ENCODE measurements at places on chromosomes 3 and 15.

- DNase-seq, result no peak
Observed at GRCh38 chr3:185084402-185084801, 68.5 kb downstream of the C3orf70 start.

- no peak for DNase-seq
Observed at GRCh38 chr15:26453914-26454313, 319.0 kb downstream of the GABRB3 start.

- DNase-seq, result no peak
Observed at GRCh38 chr3:181955566-181955965, 243.8 kb downstream of the SOX2 start.

GRCh38 chr3:30578479-30578878 is 27.9 kb upstream of the TGFBR2 start:
- no peak for DNase-seq

DNA sequence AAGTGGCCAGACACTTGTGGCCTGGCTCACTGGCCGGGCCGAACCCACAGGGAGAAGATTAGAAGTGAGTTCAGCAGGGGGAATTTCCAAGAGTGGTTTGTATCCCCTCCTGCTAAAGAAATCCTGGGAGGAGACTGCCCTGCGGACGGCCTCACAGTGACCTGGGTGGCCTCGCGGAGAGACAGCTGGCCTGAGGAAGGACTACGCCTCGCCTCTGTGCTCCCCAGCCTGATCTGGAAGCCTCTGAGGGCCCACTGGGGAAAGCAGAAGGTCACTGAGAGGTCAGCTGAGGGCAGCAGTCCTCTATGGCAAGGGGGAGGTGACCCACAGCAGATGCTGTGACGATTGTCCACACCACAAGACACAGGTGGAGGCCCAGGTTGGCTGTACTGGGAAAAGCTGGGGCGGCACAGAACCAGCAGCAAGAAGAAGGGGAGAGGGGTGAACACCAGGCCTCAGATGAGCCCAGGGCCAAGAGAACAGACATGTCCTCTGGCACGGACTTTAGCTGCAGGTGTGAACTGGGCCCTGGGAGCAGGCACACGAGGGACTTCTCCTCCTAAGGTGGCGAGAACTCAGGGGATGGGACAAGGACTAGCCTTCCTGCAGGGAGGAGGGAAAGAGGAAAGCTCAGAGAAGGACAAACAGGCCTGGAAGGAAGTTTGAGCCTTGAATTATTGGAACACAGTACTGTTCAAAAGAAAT is 37.2 kb upstream of the DLG1 start:
- no peak for DNase-seq

GRCh38 chr15:51379390-51379789 is 37.9 kb downstream of the GLDN start:
- DNase-seq, result no peak

DNA sequence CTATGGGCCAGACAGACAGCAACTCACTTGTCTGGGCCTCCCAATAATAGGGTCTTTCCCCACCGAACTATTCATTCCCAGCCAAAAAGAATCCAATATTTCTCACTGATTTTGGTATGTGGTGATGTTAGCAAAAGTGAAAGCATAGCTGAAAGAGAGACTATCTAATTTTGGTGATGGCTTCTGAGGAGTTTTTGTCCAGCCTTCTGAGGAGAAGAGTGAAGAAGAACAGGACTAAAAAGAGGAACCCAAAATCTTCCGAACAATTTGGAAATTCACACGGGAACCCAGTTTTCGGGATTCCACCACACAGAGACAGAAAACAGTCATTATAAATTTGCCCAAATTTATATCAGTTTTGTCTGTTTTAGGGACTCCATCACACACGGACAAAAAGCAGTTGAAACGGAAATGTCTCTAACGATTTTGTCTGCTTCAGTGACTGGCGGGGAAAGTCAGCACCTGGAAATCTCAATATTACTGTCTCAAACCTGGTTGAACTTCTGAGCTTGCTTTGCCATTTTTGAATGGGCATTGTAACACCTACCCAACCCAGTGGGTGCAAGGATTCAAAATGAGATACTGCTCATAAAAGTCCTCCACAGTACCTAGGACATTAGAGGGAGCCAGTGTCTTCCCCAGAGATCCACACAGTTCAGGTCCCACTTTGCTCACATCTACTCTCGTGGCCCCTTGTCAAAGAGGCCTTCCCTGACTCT is 9.1 kb downstream of the CD80 start:
- peak; percentile 13 for DNase-seq

DNA sequence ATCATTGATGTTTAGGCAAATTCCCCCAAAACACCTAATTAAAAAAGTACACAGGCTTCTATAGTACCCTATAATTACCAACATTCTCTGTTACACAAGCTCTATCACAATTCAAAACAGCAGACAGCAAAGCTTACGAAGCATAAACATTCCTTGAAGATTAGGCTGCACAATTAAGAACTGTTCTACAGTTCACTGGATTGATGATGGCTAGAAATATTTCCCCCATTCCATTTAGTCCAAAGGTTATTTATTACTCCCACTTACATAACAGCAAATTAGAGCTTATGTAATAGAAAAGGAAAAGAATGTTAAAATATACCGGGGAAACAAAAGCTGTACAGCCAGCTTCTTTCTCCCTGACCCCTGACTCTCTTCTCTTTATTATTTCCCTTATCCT is 49.3 kb downstream of the UACA start:
- peak; percentile 13 for DNase-seq

DNA sequence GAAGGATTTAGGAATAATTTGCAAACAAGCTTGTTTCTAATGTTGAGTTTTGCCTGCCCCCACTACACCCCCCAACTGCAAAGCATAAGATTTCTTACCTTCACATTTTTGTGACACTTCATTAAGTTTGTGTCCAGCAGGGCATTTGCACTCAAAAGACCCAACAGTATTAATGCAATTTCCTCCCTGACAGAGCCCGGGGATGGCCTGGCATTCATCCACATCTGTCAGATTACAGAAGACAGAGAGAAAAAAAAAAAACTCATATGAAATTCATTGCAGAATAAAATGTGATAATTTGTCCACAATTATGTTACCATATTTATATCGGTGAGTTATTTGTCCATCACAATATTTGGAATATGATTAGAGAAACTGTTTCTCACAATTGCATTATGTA is 111.5 kb downstream of the FBN1 start:
- DNase-seq, result no peak

- no peak for DNase-seq
Observed at GRCh38 chr3:113285741-113286140, 74.4 kb downstream of the BOC start.

- peak; percentile 71 for DNase-seq
Observed at GRCh38 chr3:11438646-11439045, 166.4 kb downstream of the ATG7 start.

- no peak for DNase-seq
Observed at GRCh38 chr3:9279966-9280365, 30.5 kb upstream of the SRGAP3 start.

- no peak for DNase-seq
Observed at GRCh38 chr3:64813326-64813725, 125.5 kb upstream of the ADAMTS9 start.

DNA sequence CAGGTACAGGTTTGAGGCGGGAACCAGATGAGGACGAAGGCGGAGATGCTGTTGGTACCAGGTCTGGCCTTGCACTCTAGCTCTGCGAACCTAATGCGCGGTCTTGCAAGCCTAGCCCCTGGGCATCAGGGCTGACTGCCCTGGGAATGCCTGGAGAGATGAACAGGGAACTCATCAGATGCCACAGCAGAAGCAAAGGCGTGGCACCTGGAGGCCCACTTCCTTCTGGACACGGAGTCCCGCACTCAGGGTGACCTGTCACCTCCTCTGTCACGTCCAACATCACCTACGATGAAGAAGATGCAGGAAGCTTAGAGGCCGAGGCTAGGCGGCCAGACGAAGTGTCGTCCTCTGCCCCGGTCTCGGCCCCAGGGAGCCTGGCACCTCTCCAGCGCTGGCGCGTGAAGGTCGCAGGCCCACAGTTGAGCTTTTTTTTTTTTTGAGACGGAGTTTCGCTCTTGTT is 9.4 kb downstream of the RPLP1 start:
- DNase-seq, result no peak

DNA sequence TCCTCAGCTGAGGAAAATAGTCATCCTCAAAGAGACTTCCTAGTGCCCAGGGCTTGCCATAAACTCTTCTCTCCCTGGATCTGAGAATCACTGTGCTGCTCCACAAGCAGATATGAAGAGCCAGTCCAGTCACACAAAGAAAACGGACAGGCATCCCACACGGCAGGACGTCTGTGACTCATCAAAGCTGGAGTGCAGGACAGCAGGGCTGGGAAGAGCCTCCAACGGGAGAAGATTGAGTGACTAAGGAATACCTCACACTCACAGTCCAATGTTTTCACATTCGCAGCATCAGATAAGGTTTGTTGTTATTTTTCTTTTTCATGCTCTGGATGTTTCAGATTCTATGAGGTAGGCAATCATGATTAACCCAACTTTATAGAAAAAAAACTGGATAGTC is 57.8 kb downstream of the NEK10 start:
- peak; percentile 86 for DNase-seq

GRCh38 chr3:114994554-114995341 is 152.3 kb downstream of the ZBTB20 start:
- DNase-seq, result no peak

- DNase-seq, result peak; percentile 56
Observed at GRCh38 chr3:46923559-46924350, 46.2 kb downstream of the PTH1R start.

- DNase-seq, result no peak
Observed at GRCh38 chr15:66591322-66591862, 25.6 kb upstream of the LCTL start.

GRCh38 chr15:62059108-62059815 is 985 bp downstream of the VPS13C start:
- no peak for DNase-seq

GRCh38 chr15:68550498-68551295 is 28.1 kb upstream of the CORO2B start:
- DNase-seq, result peak; percentile 58

- no peak for DNase-seq
Observed at GRCh38 chr3:57545636-57546268, 1.6 kb upstream of the DNAH12 start.

GRCh38 chr3:98246142-98246541 is 17.9 kb upstream of the OR5H6 start:
- DNase-seq, result no peak

DNA sequence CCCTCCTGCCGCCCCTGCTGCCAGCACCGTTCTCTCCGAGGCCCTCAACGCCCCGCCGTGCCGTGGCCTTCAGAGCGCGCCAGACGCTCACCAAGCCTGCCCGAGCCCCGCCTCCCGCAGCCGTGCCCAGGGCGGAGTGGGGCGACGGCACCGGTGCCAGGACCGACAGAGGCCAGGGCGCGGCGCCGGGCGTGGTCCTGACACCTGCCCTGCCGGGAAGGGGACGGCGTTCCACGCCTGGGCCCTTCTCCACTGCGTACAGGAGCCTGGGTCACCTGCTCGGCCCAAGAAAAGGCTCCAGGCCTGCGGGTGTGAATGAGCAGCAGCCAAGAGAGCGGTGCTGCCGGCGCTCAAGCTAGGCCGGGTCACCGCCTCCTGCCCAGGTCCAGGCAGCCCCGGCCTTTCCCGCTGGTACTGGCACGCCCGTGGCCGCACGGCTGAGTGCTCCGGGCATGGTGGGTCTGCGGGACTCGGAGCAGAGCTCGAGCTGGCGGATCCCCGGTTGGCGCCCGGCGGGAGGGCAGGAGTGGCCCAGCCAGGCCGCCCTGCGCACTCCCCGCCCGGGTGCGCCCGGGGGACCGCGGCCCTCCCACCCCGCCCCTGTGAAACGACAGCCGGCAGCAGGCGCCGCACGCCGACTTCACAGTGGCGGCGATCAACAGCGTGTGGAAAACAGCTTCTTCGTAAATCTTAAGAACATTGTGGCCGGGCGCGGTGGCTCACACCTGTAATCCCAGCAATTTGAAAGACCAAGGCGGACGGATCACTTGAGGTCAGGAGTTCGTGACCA is 4.2 kb downstream of the OCA2 start:
- DNase-seq, result peak; percentile 15

- DNase-seq, result no peak
Observed at GRCh38 chr3:195451373-195452015, 8.7 kb upstream of the ACAP2 start.

DNA sequence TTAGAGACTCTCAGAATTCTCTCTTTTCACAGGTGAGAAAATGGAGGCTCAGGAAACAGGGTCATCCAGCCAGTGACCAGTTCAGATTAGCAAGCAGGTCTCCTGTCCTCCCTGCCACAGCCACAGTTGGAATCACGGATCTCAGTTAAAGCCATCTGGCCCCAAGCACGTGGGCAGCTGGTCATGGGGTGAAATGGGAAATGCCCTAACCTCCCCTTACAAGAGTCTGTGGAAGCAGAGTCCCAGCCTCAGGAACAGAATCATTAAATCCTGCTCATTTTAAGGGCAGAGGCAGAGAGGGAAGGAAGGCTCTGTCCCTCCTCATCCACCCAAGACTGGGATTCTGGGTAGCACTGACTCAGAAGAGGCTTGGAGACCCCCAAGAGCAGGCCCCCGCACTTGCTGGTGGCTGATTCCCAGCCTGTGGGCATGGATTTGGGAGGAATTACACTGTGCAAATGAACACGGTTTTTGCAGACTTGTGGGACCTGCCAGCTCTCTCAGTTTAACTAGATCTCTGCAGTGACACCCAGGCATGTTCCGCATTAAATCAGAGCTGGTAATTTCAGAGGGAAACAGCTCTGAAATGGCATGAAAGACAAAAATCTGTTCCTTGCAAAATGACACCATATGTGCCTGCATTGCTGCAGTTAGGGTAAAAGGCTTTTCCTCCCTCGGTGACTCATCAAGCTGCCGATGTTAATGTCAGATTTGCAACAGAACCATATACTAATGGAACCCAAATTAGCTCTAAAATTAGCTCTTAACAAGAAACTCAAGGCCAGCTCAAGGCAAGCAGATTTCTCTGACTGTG is 89.0 kb downstream of the BDH1 start:
- DNase-seq, result peak; percentile 79

GRCh38 chr3:190252080-190252479 is 70.2 kb downstream of the CLDN1 start:
- DNase-seq, result no peak

DNA sequence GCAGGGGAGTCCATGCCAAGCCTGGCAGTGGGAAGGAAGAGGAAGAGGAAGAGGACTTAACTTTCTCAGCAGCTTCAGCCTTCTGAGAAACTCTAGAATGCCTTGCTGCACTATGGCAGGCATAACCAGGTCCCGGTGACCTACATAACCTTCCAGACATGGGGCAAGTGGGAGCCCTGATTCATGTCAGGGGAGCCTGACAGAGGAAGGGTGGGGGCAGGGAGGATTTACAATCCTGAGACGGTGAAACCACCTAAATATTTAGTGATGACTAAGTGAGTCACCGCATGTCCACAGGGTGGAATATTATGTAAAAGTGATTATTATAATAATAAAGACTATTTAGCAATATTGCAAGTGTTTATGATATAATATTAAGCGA is 46.7 kb downstream of the AMOTL2 start:
- peak; percentile 42 for DNase-seq

DNA sequence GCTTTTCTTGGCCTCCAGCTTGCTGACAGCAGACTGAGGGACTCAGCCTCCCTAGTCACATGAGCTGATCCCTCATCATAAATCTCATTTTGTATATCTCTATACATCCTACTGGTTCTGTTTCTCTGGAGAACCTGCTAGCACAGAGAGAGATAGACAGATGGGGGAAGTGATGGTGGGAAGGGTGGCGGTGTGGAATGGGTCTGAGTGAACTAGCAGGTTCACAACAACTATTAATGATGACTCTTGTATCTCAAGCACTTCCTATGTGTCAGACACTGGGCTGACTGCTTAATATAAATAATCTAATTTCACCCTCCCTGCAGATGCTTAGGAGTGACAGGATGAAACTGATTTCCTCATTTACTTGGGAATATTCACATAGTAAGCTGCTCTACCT is 106.9 kb upstream of the TLE3 start:
- no peak for DNase-seq

- DNase-seq, result peak; percentile 21
Observed at GRCh38 chr3:14177580-14178246, 688 bp downstream of the XPC start.

All from dermis microvascular lymphatic vessel endothelial cell (primary cell).